ENCODE measurements at places on chromosomes 12 and 14.

- DNase-seq, result no peak
Measured at GRCh38 chr14:22159099-22159498, 429.9 kb downstream of the DAD1 start.

- DNase-seq, result no peak
Measured at GRCh38 chr12:130119241-130119861, 42.9 kb upstream of the FZD10 start.

GRCh38 chr14:101775826-101776225 lies 14.3 kb downstream of the PPP2R5C start:
- no peak for DNase-seq

GRCh38 chr12:41380878-41381277 lies 192.8 kb downstream of the PDZRN4 start:
- no peak for DNase-seq

DNA sequence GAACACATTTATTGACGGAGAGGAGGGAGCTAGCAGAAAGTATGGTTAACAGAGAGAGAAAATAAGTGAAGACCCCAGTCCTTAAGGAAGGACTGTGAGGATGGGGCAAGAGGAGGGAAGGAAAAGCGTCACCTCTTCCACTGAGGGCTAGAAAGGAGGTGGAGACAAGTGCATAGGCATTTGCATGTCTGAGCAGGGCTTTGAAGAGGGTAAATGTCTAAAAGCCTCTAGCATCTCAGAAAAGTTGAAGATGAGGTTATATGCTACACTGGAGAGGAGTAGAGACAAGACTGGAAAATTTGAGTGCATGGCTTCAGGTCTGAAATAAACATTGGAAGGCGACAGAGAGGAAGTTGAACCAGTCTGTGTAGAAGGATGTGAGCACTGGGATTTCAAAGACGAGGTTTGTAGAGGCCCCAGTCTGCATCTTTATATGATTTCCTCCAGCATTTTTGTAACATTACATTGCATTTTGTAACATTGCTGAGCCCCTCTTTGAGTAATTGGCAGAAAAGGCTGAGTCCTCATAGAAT lies 98.5 kb upstream of the IFNG-AS1 start:
- no peak for DNase-seq

DNA sequence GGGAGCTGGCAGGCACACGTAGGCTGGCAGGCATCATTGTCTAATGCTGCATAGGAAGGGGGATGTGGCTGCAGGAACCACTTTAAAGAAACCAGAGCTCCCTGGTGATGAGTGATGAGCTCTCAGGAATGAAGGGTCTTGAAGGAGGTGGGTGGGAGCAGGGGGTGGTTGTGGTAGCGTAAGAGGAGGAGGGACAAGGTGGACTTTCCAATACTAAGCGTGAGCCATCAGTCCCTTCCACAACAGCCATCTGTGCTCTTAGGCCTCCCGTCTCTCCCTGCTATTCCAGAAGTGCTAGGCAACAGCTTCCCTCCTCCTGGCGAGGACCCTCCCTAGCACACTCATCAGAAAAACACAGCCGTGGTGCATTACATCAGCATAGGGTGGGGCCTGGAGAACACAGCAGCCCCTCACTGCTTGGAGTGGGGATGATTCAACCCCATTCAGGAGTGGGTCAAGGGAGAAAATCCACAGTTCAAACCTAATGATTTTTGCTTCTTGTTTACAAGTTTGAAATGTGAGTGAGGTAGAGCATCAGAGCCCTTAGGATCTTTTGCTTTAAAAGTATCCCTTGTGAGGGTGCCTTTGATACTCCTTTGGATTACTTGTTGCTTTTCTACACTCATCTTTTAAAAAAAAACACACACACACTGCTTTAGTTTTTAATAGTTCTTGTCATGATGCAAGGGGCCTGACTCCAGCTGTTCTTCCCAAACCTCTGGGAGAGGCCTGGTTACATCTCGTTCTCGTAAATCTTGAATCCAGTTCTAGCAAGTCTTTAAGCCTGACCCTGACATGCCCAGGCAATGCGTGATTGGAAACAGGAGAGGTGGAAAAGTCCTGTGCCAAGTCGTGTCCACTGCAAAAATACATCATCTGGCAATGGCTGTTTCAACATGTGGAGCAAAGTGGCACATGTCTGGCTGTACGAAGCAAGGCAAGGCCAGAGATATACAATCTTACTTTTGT lies 356.4 kb upstream of the DDHD1 start:
- DNase-seq, result peak; percentile 23

GRCh38 chr12:109663795-109664194 lies 49.8 kb upstream of the FAM222A start:
- DNase-seq, result no peak

DNA sequence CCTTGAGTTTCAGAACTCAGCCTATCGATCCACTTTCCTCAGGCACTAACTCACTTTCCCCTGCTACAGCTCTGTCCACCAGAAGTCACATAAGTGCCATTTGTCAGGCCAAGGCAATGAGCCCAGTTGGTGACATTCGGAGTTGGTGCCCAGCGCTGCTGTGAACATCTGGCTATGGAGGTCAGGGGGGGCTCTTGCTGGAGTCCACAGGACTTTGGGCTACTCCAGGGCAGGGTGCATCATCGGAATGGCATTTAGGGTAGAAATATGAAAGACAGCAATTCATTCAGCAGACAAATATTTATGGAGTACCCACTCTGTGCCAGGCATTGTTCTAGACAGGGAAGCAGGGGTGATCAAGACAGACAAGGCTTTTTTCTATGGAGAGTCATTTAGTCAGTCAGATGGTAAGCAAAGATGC lies 1.5 kb upstream of the PPP1CC start:
- DNase-seq, result peak; percentile 23

DNA sequence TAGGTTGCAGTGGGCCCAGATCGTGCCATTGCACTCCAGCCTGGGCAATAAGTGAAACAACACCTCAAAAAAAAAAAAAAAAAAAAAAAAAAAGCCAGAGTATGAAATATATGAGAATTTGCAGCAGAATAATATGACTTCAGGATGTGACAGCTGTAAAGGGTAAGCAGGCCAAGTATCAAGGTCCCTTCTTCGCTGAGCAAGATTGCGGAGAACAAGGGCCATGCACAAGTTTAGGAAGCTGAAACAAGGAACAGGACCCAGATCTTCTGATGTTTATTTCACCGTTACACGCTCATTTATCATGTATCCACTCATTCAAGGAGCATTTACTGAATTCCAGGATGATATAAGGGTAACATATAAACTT lies 659 bp upstream of the FOXJ2 start:
- no peak for DNase-seq

GRCh38 chr14:101179691-101180211 lies 276.2 kb upstream of the RTL1 start:
- DNase-seq, result no peak

- no peak for DNase-seq
Measured at GRCh38 chr12:78088391-78088832, 257.7 kb downstream of the NAV3 start.

- DNase-seq, result no peak
Measured at GRCh38 chr14:53924753-53925152, 31.9 kb downstream of the BMP4 start.

GRCh38 chr12:1810201-1810930 lies 10.0 kb upstream of the LRTM2 start:
- DNase-seq, result no peak

DNA sequence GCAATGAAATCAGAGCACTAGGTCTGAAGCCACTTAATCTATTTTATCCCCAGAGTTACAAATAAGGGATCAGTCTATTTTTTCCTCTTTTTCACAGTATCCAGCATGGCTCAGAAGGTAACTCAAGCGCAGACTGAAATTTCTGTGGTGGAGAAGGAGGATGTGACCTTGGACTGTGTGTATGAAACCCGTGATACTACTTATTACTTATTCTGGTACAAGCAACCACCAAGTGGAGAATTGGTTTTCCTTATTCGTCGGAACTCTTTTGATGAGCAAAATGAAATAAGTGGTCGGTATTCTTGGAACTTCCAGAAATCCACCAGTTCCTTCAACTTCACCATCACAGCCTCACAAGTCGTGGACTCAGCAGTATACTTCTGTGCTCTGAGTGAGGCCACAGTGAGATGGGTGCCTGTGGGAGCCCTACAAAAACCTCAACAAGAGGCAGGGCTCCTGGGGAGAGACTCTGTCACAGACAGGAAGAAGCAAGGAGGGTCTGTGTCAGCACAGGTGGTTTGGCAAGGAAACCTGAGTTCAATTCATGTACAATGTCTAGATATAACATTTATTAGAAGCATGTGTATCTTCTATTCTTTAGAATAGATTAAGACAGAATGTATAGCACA lies 334.3 kb upstream of the OR4E1 start:
- DNase-seq, result no peak

GRCh38 chr14:35985474-35986218 lies 159.5 kb downstream of the BRMS1L start:
- DNase-seq, result no peak

GRCh38 chr12:101929365-101930041 lies 52.1 kb downstream of the DRAM1 start:
- DNase-seq, result no peak

DNA sequence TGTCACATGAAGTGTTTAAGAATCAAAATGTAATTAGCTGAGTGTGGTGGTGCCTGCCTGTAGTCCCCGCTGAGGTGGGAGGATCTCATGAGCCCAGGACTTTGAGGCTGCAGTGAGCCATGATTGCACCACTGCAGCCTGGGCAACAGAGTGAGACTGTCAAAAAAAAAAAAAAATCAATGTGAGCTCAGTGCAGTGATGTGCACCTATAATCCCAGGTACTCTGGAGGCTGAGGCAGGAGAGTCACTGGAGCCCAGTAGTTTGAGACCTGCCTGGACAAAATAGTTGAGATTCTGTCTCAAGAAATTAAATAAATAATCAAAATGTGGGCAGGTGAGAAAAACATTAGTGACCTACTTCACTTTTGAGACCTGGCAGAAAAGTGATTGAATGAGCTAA lies 140.0 kb downstream of the MON2 start:
- no peak for DNase-seq

GRCh38 chr14:76666746-76667145 lies 94.5 kb upstream of the VASH1 start:
- no peak for DNase-seq

DNA sequence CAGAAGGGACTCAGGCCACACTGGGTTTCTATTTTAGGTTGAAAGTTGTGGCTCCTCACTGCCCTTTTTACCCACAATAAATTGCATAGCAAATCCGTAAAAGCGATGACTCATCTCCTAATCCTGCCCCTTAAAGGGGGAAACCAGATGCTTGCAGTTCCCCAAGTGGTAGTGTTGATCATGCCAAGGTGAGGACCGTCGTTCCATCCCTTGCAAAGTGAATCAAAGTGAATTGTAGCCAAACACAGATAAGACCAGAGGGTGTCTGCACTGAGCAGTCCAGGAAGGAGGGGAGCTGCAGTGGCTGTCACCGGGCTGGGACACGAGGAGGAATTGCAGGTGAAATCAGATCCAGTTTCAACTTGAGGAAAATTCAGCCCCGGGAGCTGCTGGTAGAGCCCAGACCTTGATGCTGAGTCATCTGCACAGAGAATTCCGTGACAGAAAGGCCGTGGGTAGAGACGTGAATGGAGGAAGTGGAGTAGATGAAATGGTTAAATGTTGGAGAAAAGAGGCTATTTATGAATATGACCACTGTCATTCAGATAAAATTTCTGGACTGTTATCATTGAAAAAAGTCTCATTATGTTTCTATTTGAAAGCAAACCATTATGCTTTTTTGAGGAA lies 44.2 kb upstream of the MMP17 start:
- no peak for DNase-seq

- DNase-seq, result no peak
Measured at GRCh38 chr12:1252758-1253157, 261.7 kb downstream of the ERC1 start.

- peak; percentile 92 for DNase-seq
Measured at GRCh38 chr12:64451687-64452558, at the start of gene TBK1. TBK1 (plus strand) TSS chr12:64452120; CDS start chr12:64455871, 3,751 bp downstream.

GRCh38 chr14:91249841-91250616 lies 5.5 kb upstream of the GPR68 start:
- peak; percentile 36 for DNase-seq

DNA sequence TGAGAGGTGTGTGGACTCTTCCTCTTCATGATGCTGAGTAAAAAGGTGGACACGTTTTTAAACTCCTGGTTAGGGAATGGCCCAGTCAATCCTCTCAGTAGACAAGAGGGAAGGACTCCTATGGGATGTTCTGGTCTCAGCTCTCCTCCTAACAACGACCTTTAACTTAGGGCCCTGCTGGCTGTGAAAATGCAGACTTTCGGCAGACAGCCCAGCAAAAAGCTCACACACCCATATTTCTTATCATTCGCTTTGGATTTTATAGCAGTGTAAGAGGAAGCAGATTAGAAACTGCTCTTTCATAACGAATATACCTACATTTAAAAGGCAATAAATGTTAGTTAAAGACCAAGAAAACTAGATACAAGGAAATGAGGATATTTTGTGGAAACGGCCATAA lies 18.0 kb upstream of the YARS2 start:
- no peak for DNase-seq

- no peak for DNase-seq
Measured at GRCh38 chr12:94749890-94750289, 99.5 kb upstream of the TMCC3 start.

GRCh38 chr12:3225796-3226180 lies 148.6 kb downstream of the TSPAN9 start:
- DNase-seq, result no peak

- no peak for DNase-seq
Measured at GRCh38 chr14:106790189-106791036, 1264.0 kb downstream of the TMEM121 start.

GRCh38 chr14:101215927-101216326 lies 312.4 kb upstream of the RTL1 start:
- no peak for DNase-seq

DNA sequence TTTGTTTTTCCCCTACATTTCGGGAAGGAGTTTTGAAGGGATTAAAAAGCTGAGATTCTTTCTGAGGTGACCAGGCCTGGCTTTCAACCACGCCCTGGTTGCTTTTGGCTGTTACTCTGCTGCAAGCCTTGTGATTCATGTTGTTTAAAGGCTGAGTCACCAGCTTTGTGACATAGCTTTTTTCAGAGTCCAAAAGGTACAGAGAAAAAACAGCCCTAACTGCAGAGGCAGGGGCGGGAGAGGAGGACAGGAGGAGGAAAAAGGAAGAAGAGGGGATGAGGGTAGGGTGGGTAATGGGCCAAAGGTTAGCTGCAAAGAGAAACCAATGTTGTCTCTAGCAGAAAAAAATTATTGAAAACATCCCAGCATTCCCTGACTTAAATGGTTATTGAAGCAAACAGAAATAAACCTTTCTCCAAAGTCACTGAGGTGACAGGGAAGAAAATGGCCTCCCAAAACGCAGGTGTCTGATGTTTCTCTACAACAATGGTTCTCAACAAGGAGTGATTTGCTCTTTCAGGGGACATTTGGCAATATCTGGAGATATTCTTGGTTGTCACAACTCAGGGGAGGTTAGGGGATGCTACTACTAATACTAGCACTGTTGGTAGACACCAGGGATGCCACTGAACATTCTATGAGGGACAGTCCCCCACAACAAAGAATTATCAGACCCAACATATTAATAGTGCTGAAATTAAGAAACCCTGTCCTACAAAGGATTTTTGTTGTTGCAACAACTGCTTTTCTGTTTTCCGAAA lies 2.1 kb upstream of the UBC start:
- DNase-seq, result no peak

DNA sequence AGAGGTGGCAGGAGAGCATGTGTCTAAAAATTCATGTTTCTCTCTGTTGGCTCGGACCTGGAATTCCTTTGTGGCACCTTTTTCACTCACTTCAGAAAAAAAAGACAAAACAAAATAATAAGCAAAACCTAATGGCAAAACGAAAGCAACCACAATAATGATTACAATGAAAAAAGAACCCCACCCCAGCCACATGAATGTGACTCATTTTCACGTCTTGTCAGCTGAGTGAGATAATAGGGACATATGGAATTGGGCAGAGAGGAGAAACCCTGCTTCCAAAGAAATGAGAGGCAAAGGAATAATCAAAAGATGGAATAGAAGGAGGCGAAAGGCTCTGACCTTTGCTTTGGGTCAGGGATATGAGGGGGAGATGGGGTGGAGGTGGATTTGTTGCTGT lies 143.4 kb downstream of the SLC8A3 start:
- DNase-seq, result no peak
